ENCODE measurements at places on chromosomes 7 and 10.

DNA sequence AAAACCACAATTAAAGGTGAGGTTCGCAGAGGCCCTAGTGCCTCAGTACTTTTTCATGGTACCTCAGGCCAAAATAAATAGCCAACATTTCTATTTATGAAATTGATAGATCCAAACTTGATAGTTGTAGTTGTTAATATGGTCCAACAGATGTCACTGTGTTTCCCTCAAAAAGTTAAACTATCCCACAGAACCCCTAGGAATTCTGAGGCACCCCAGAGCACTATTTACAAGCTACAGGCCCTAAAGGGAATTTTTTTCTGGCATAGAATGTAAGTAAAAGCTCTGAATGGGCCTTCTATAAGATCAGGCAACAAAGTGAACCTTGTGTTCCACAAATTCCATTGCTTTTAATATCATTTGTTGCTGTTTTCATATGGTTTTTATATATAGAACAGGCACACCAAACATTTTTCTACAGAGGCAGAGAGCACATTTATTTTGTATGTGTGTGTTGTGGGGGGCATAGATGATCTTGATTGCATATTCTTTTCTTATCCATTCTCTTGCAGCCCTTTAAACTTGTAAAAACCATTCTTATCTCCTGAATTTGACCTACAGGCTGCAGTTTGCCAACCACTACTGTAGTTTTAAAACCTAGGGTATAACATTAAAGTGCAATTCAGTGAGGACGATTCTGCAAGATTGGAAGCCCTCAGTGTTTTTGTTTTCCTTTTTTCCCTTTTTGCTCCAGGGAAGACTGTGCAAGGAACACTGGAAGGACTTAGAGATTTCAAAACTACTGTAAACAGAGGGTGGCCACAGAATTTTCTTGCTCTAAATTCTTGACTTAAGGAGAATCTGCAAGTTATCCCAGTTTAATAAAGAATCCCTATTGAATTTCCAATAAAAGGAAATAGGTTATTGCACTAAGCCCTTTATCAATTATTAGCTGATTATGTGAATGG is 3.5 kb upstream of the ARL4A start:
- DNase-seq: no peak

GRCh38 chr7:43799605-43800004 is 41.1 kb downstream of the BLVRA start:
- DNase-seq: no peak

GRCh38 chr7:128203047-128203491 is 38.0 kb upstream of the LEP start:
- DNase-seq: no peak

DNA sequence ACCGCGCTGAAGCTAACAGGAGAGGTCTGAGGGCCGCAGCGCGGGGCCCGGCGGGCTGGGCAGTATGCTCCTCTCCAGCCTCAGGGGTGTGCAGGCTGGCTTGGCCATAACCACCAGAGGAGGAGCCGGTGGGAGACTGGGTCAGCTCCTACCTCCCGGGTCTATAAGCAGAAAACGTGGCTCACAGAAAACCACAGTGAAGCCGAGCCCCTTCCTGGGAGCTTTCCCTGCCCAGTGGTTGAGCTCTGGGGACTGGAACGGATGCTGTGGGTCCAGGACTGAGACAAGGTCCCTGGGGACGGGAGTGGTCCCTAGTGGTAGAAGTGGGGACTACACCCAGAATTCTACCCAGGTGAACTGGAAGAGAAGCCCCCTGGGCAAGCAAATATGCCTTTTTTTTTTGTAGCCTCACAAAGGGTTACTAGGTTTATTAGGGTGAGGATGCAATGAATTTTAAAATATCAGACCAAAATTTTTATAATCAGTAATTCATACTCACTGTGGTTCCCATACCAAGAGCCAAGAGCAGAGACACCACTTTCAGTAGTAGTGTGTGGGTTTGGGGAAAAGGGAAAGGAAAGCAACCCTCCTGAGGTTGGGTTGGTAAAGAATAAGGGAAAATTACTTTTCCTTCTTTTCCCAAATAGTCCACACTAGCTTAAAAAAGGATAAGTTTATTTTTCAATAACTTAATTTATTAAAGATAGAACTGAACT is 67.9 kb upstream of the PRKCQ start:
- DNase-seq: peak; percentile 85

DNA sequence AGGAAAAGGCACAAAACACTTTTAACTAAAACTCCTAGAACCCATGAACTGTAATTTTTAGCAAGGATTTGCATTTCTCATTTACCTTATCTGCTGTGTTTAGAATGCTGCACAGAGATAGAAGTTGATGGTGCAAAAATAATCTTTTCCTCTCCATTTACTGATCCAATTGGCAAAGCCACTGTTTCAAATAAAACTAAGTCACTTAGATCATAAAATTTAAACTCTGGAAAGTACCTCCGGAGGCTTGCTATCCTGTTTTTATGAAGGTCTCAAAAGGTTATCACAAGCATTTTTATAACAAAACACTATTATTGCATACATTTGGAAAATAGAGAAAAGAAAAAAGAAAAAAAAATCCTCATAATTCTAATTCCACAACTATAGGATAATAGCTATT is 7.6 kb downstream of the CPA2 start:
- no peak for DNase-seq

DNA sequence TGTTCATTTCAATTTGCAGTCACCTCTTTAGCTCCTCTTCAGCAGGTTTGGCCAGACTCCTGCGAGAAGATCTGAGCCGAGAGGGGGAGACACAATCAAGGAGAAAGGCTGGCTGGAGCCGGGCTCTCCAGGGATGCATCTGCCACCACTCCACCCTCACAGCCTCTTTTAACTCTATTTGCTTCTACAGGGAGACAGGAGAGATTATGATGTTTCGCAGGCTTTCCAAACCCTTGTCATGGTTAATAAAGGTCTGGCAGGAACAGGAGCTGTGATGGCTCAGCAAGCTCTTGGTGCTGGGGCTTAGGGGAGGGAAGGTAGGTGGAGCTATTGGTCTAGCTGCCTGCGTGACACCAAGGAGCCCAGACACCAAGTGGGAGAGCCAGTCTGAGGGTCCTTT is 448.1 kb upstream of the PODXL start:
- no peak for DNase-seq

DNA sequence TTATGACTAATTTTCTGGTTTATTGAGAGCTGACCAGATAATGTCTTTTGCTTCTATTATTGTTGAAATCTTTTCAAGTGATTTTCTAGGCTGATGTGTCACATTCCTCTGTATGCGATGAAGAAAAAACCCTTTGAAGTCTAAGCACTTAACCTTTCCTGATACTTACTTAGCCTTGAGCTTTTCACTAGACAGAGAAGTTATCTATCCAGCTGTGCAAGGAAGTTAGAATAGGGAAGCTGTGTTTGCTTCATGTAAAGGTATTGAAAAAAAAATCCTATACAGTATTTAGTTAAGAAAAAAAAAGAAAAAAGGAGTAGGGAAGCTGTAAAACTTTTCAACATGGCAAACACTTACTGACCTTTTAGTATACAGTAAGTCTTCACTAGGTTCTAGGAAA is 117.6 kb upstream of the DNAJB12 start:
- DNase-seq: no peak

DNA sequence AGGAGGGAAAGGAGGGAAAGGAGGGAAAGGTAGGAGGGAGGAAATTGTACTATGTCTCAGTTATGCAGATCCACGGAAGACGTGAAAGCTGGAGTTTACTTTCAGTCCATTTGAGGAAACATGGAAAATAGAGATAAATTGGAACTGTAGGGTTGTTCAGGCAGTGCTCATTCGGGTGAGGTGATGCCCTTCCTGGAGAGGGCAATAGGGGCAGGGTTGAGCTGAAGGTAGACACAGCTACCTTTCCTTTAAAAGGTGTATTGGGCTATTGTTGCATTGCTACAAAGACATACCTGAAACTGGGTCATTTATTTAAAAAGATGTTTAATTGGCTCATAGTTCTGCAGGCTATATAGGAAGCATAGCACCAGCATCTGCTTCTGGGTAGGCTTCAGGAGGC is 116.9 kb upstream of the PLXDC2 start:
- DNase-seq: no peak

DNA sequence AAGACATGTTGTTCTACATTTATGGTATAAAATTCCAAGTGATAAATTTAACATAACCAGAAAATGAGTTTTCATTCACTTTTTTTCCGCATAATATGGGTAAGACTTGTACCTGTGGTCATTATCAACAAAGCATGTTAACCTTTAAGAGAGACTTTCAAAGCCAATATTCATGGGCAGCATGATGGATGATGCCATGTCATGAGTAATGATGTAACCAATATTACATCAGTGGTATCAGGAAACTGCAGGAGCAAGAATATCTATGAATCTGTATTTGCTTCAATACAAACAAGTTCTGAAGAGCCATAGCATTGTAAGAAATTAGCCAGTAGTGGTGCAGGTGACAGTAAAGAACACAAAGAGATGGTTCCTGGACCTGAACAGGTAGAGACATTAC is 126.9 kb downstream of the C1GALT1 start:
- no peak for DNase-seq

DNA sequence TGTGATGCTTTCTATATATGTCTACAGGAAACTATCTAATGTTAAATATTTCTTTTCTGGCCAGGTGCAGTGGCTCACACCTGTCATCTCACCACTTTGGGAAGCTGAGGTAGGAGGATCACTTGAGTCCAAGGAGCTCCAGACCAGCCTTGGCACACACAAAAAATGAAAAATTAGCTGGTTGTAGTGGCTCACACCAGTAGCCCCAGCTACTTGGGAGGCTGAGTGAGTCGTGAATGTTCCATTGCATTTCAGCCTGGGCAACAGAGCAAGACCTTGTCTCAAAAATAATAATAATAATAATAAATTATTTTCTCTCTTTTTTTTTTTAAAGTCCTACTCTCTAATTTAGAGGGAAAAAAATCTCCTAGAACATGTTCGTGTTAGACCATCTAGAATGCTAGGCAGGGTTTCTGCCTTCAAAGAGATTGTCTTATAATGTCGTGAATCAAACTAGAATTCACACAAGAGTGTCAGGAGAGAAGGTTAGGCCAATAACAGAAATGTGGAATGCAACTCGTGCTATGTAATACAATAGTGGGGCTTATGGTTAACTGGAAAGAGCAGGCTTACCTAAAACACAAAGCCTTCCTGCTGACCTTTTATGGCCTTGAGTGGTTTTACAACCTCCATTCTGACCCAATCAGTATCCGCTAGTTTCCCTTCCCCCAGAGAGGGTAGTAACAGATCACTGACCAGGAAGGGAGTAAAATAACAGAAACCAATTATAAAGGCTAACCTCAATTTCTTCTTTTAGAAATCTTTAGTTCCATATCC is 46.3 kb downstream of the MYOF start:
- DNase-seq: no peak
